Femur (tissue), 1 donor: ENCODE measurements at places on chromosomes 12 and 14.

DNA sequence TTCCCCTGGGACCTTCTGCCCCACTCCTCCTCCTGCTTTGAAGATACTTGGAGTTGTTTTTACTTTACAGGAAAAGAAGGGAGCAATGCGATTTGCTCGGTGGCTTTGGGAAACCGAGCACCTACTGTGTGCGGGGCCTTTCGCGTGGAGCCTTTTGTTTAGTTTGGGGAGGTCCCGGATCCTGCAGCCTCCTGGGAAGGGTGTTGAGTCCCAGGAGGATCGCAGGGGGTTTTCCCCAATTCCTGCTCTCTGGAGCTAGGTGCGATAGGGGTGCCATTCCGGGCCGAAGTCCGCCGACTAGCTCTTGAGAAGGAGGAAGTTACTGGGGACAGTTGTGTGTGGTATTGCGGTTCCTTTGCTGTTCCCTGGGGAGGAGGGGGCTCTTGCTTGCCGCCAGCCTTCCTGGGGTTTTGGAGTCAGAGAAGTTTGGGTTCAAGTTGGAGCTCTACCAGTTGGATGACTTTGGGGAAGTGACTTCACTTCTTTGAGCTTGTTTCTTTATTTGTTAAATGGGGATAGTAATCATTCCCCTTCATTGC lies 1.1 kb downstream of the BRI3BP start:
- peak; percentile 50 for DNase-seq

GRCh38 chr12:19095331-19095730 lies 34.2 kb upstream of the PLEKHA5 start:
- DNase-seq, result no peak

DNA sequence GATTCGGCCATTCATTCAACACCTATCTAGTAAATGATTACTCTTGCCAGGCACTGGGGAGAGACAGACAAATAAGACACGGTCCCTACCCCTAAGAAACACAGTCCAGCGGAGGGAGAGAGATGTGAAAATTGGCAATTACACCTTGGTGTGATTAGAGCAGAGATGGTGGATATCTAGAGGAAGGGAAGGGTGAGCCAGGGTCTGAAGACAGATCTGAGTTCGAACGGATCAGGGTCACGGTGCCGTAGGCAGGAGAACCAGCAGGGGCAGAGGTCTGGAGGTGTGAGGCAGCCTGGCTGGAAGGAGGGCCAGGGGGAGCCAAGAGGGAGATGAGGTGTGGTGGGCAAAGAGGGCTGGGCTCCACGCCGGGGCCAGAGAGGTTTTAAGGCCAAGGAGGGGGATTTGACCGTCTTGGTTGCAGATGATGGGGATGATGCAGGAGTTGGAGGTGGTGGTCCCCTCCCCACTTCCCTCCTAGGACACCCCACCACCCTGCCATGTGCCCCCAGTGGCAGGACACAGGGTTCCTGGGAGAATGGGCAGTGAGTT lies 27.1 kb downstream of the FAM222A start:
- peak; percentile 4 for DNase-seq

DNA sequence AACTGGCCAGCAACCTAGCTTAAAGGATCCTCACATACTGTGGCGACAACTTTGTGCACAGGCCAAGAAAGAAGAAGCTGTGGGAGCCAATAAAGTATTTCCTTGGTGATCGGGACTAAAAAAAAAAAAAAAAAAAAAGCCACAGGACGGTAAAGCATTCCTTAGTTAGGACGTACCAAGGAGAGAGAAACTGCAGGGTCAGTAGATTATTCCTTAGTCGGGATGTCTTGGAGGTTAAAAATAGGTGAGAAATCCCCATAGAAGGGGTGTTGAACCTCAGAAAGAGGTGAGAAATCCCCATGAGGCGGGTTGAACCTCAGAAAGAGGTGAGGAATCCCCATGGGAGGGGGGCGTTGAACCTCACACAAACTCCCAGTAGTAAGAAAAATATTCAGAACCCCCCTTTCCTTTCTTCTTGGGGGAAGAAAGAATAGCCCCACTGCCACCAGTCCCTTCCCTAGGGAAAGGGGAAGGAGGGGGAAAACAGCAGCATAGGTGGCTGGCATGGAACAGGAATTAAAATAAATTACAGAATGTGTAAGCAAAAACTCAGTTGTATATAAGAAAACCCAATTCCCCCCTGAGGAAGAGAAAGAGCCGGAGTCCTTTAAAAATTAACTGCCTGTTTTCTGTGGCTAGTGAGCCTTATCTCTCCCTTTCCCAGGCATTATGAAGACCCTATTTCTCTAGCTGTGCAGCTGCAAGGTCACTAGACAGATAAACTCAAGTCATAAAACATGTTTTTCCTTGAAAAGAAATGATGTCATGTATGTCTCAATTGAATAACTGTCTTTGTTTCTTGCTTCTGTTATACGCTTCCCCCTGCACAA lies 26.8 kb downstream of the KLRK1 start:
- no peak for DNase-seq

DNA sequence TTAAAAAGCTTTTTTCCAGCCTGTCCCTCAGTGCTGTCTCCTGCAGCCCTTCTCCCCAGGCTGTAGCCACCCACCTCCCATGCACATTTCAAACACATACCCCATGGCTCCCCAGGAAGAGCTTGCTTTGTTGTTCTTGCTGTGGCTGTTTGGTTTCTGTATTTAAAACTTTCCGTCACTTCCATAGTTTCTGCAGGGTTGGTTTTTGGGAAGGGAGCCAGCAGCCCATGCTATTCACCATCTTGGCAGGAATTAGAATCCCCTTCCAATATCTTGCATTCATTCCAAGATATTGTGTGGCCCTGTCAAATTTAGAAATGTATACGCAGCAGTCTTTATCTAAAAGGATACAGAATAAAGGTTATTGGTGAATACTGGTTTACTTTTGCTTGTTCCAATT lies 29.6 kb downstream of the CFAP251 start:
- no peak for DNase-seq

- peak; percentile 43 for DNase-seq
These were observed 3.4 kb upstream of the ARHGAP5 start for GRCh38 chr14:32073537-32074189.

- no peak for DNase-seq
These were observed 209.5 kb downstream of the KCNC2 start for GRCh38 chr12:75000120-75000519.

DNA sequence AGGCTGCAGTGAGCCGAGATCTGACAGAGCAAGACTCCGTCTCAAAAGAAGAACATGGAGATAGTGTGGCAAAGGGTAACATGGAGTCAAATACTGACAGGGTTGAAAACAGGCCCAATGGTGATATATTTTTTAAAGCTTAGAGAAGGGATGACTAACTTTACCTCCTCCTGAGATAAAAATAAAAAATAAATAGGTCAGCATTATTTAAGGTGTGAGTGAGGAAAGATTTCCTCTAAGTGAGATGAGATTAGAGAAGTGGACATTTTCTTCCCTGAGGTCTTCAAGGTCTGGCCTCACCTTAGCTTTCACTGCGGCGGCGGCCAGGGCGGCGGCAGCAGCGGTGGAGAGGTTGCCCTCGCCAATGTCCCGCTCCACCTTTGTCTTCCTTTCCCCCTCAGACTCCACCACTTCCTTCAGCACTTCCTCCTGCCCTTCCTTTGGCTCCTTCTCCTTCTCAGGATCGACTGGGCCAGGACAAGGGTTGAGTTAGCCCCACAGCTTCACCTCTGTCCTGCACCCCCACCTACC lies 11.1 kb downstream of the MYL6 start:
- DNase-seq, result no peak

DNA sequence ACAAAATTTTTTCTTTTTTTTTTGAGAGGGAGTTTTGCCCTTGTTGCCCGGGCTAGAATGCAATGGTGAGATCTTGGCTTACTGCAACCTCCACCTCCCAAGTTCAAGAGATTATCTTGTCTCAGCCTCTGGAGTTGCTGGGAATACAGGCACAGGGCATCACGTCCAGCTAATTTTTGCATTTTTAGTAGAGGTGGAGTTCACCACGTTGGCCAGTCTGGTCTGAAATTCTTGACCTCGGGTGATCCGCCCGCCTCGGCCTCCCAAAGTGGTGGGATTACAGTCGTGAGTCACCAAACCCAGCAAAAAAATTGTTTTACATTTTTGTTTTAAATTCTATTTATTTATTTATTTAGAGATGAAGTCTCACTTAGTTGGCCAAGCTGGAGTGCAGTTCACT lies 4.7 kb upstream of the SLC2A14 start:
- no peak for DNase-seq

DNA sequence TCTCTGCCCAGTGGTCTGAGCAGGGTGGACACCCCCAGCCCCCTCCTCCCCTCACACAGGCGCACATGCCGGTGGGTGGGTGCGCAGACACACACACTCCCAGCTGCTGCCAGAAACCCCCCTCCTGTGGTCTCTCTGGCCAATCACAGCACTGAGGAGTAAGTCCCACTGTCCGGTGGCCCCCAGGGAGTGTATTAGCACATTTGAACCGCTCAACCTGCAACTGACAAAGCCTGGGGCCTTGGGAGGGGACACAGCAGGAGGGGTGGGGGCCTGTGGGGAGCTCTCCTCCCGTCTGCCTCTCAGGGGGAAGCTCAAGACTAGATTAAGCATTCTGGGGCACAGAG lies 11.7 kb downstream of the FIGNL2 start:
- no peak for DNase-seq

DNA sequence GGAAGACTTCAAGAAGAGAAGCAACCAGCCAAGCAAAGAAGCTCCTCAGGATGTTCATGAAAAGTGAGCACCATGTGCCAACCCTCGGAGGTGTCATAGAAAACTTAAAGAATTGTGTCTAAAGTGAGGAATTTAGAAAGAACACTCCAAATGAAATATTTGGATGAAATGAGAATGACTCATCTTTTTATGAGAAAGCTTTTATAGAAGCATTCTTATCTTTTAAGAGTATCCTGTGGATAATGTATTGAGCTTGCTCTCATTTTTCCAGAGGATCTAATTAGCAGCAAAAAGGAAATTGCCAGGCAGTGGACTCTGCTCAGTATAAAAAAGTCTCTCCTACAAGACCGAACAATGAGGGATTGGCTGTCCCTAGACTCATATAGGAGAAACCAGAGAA lies 454.9 kb downstream of the LRIG3 start:
- DNase-seq, result no peak

DNA sequence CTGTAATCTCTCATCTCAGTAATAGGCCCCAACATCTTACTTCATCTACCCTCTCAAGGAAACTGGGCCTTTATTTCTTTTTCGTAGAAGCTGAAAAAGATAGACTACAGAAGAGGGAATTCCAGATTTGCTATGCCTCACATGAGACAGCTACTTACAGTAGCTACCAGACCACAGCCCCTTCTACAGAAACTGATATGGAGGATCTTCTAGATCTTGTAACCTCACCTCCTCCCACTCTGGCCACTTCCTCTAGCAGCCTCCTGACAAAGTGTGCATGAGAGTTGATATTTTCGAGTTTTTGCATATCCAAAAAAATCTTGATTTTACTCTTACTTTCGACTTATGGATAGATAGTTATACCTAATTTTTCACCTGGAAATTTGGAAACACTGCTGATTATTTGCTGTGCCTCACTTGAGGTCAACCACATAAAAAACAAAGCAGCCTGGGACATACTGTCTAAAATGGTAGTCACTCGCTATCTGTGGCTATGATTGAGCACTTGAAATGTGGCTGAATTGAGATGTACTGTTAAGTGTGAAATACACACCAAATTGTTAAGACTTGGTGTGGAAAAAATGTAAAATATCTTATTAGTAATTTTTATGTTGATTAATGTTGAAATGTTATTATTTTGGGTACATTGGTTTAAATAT lies 86.3 kb upstream of the NID2 start:
- DNase-seq, result no peak

GRCh38 chr14:61761557-61761956 lies 663 bp upstream of the SNAPC1 start:
- no peak for DNase-seq

- DNase-seq, result no peak
These were observed 199.6 kb upstream of the OTX2 start for GRCh38 chr14:57009585-57010515.

- DNase-seq, result peak; percentile 95
These were observed at the start of gene BCDIN3D for GRCh38 chr12:49842519-49843352. TSS of gene BCDIN3D (minus strand) at chr12:49843106. CDS start at chr12:49843087, 19 bp downstream.

GRCh38 chr14:33553706-33554278 lies 397.1 kb downstream of the EGLN3 start:
- no peak for DNase-seq

DNA sequence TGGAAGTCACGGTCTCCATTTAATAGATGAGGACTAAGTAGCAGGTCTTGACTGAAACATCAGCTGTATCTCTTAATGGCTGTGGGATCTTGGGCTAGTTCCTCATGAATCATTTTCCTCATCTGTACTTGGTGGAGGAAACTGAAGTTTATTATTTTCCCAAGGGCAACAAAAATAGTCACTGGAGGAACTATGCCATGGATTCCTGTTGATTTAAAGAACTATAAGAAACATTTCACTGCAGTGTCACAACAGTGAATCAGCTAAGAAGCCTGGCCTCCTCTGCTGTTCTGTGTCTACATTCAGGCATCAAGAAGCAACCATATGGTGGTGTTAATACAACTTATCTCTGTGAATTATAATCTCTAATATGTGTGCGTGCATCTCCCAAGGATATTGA lies 200.5 kb downstream of the STXBP6 start:
- no peak for DNase-seq

- no peak for DNase-seq
These were observed 35.7 kb downstream of the NID2 start for GRCh38 chr14:52033101-52033642.

GRCh38 chr12:106074706-106075392 lies 63.9 kb downstream of the NUAK1 start:
- no peak for DNase-seq

DNA sequence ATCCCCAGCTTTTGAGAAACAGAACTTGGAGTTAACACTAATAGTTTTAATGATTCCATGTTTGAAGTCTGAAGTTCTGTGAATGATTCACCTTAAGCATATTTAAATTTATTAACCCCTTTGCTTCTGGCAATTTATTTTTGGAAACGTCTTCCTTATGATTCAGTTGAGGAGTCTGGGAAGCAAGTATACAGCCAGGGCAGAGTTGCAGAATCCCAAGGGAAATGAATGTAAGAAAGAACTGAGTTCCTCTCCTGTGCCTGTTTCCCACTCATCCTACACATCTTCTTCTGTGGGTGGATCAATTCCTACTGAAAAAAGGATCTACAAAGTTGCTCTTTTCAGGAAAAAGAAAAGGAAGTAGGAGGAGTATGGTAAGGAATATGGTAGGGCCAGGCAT lies 108.2 kb upstream of the CCDC91 start:
- DNase-seq, result no peak

DNA sequence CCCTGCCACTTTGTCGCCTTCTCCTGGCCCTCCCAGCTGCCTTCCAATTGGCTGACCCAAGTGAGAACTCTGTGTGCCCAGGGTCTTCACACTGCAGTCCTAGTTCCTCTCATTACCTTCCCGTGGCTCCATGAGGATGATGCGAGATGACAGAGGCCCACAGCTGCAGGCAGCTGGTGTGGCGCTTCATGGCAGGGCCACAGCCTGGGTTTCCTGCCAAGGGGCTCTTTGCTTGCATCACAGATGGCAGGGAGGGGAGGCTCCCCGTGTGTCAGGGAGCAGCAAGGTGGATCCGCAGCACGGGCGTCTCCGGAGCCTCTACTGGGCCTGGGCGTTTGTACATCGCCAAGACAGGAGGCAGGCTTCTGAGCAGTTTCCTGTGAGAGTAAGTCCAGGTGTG lies 28.9 kb downstream of the DEGS2 start:
- peak; percentile 50 for DNase-seq

- DNase-seq, result peak; percentile 33
These were observed 1.2 kb downstream of the KLHDC2 start for GRCh38 chr14:49769171-49769570.

GRCh38 chr12:26226629-26227360 lies 31.4 kb downstream of the SSPN start:
- DNase-seq, result peak; percentile 60

- DNase-seq, result no peak
These were observed 13.9 kb downstream of the ZDHHC17 start for GRCh38 chr12:76777765-76778216.
